Activated CD8-positive, alpha-beta memory T cell treated with anti-CD3 and anti-CD28 coated beads for 4 hours (primary cell): ENCODE measurements at places on chromosomes 4 and X.

- DNase-seq: no peak
These were observed 37.1 kb downstream of the BRCC3 start for GRCh38 chrX:155108427-155108826.

- no peak for DNase-seq
These were observed 23.6 kb upstream of the SMPX start for GRCh38 chrX:21781525-21781924.

GRCh38 chrX:37787423-37787869 lies 7.6 kb downstream of the CYBB start:
- DNase-seq: no peak

- no peak for DNase-seq
These were observed 344.6 kb downstream of the MID1IP1 start for GRCh38 chrX:39145859-39146258.

DNA sequence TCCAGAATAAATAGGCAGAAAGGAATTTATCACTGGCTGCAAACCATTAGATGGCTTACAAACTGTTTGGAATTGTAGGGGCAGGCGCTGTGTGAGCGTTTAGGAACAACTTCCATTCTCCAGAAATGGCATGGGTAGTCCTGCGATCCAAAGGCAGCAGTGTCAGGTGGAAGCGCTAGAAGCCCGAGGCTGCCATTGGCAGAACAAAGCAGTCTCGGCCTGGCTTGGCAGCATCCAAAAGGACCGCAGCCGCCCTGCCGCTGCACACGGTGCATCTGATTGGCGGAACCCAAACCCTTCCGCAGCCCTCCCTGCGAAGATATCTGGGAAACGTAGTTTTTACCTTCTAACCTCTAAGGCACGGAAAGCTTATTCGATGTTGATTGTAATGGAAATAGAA lies 23.6 kb upstream of the YTHDC1 start:
- DNase-seq: no peak

DNA sequence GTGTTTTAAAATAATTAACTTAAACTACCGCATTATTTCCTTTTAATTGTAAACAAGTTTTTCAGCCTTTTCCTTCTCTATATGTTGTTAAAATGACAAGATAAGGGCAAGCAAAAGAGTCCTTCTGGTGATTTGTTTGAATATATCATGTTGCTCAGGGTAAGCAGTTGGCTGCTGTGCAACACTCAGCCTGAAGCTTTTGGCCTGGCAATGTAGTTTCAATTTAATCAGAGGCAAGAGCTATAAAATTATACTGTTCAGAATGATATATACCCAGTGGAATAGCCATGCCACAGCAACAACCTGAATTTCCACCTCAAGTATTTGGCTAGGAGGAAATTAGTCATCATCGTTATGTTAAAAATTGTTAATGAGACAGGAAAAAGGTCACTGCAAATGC lies 53.4 kb downstream of the GRXCR1 start:
- no peak for DNase-seq

DNA sequence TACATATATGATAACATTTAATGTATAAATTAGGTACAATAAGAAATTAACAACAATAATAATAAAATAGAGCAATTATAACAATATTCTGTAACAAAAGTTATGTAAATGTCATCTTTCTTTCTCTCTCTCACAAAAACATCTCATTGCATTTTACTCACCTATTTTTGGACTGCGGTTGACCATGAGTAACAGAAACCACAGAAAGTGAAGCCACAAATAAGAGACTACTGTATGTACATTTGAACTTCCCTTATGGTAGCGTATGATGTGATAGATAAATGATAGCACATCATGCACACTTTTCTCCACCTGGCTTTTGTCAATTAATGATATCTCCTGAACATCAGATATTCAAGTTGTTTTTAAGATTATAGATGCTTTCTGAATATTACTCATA lies 80.5 kb downstream of the HNRNPD start:
- no peak for DNase-seq

GRCh38 chr4:113766882-113767281 lies 5.3 kb upstream of the CAMK2D start:
- no peak for DNase-seq

DNA sequence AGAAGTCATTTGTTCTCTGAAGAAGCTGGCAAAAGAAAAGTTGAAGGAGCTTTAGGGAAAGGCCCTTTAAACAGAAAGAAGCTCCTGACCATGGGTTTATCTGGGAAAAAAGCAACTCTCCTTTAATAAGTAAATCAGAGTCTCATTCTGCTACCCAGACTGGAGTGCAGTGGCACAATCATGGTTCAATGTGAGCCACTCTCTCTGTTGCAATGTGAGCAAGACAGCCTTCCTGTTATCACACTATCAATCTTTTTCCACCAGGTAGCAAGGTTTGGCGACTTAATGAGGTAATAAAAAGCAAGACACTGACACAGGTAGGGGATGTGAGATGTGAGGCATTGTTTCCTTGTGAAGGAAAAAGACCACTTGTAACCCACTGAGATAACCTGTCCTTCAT lies 111.3 kb downstream of the SYNPO2 start:
- DNase-seq: no peak

- no peak for DNase-seq
These were observed 830.5 kb downstream of the PDHA2 start for GRCh38 chr4:96670381-96670780.

- DNase-seq: no peak
These were observed 1693.1 kb upstream of the TENM3 start for GRCh38 chr4:180550106-180550505.

- no peak for DNase-seq
These were observed 89.0 kb downstream of the GLRA2 start for GRCh38 chrX:14618177-14618965.

GRCh38 chr4:159041054-159042034 lies 61.5 kb upstream of the RAPGEF2 start:
- no peak for DNase-seq
